Stimulated activated CD8-positive, alpha-beta memory T cell treated with anti-CD3 and anti-CD28 coated beads, Interleukin-15, amount 100 ng/mL, for 1 hour (primary cell): ENCODE measurements at places on chromosomes 5 and 9.
A peak's percentile ranks its signal among the peaks of the same experiment; 100 is the strongest.

GRCh38 chr9:121312169-121312568 is 44.2 kb downstream of the GSN start:
- DNase-seq = no peak

GRCh38 chr5:137054792-137055191 is 444.3 kb downstream of the SPOCK1 start:
- no peak for DNase-seq

DNA sequence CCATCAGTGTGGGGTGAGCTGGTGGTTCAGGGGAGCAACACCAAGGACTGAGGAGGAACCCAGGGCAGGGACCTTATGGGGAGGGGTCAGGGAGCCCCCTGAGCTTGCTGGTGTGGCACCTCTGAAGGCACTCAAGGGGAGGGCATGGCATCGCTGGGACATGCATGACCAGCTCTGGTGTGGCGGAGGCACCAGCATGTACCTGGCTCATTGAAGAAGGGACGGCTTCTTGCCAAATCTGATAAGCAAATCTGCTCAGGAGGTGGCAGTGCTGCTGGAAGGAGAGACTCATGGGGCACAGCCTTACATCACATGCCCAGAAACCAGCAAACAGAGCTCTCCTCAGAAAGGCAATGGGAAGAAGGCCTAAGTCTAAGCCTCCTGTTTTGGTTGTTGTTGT is 421.8 kb downstream of the SEMA5A start:
- no peak for DNase-seq

GRCh38 chr9:38043931-38044623 is 24.9 kb downstream of the SHB start:
- no peak for DNase-seq

DNA sequence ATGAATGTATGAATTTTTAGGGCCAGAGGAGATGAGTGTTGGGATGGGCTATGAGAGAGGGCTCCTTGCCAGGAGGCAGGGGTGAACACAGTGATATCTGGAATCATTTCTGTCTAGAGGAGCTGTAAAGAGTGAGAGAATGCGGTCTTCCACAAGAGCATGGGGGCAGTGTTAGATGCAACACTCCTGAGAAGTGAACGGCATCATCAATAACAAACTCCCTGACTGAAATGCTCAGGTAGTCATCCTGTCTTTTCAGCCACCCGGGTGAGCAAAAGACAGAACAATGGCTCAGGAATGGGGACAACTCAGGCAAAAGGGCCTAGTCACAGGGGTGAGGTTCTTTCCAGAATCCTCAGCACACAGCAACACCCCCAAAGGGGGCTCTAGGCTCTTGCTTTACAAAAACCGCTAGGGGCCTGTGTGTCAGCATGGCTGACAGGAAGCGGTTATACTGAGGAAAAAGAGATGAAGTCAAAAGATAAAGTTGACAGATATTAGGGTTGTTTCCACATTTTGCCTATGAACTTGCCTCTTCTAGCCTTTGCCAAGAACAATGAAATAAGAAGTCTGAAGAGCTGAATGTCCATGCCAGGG is 104.6 kb upstream of the LRRTM2 start:
- no peak for DNase-seq

GRCh38 chr9:73548201-73548600 is 396.5 kb downstream of the ANXA1 start:
- DNase-seq = no peak

- peak; percentile 12 for DNase-seq
Measured at GRCh38 chr5:76818844-76819831, at the start of gene F2RL1. TSS of gene F2RL1 (plus strand) at chr5:76819030. CDS start at chr5:76819183, 153 bp downstream.

DNA sequence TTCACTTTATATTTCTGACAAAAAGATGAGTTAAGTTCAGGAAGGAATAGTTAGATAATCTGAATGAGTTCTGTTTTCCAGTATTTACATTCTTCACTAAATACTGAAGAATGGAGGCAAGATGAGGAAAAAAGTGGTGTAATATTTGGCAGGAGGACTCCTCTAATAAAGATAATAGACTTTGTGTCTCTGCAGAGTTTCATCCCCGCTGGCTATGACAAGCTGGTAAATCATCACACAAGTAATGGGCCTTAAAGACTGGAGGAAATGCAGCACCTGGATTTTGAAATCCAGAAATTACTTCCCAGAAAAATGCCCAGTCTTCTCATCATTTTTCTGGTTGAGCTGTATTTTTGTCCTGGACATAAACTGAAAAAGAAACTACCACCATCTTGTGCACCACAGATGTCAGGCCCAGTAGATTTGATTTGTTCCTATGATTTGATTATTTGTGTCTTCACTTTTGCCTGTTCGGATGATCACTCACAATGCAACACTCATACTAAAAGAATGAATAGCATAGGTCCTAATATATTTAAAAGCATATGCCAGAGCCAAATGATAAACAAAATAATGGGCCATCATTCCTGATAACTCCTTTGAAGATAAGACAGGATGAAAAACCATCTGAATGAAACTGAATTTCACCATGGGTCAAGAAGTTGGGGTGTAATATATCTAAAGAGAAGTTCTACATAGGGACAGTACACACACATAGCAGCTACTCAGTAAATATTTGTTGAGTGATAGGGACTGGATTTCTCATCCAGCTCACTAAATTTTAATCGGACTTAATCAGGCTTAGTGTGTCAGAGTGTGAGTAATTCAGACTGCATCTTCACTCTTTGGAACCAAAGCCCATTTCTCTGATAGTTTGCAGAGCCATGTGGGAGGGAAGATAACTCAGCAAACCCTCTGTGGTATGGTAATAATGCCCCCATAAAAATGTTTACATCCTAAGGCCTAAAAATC is 200.5 kb downstream of the HINT1 start:
- DNase-seq = no peak
